ENCODE measurements at places on chromosomes 2 and 18.

GRCh38 chr2:237909801-237910475 lies 50.5 kb downstream of the RAMP1 start:
- DNase-seq, result no peak

DNA sequence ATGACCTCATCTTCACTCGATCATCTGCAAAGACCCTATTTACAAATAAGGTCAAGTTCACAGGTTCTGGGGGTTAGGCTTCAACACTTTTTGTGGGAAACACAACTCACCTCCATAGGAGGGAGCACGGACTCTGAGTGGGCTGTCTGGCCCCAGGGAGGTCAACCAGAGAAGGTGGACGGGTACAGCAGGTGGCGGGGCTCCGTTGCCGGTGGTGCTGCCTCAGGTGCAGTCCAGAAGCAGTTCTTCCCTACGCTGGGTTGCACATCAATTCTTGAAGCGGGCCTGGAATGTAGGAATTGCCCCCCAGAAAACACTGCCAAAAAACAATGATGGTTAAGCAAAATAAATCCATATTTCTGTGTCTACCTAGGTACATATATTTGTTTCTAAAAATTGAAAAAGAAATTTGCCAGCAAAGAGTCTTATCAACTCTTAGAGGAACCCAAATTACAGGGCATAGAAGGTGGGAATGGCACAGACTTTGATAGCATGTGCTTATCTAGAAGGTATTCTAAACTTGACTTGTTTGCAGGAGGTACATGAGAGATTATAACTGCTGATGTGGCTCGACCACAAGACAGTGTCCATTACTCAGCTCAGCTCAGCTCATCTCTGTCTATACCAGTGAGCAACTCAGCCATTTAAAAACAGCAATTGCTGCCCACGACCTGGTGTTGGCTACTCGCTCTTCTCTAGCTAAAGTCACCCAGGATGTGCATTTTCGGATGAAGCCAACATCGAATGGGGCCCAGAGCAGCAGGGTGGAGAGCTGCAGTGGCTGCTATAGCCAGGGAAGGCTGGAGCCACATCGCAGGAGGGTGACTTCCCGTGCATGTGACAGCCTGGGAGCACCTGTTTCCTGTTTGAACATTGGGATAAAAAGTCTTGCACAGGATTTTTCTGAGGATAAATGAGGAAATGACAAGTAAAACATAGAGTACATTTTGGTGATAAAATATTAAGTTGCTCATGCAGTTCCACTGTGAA lies 128.7 kb downstream of the RNF144A start:
- no peak for DNase-seq

DNA sequence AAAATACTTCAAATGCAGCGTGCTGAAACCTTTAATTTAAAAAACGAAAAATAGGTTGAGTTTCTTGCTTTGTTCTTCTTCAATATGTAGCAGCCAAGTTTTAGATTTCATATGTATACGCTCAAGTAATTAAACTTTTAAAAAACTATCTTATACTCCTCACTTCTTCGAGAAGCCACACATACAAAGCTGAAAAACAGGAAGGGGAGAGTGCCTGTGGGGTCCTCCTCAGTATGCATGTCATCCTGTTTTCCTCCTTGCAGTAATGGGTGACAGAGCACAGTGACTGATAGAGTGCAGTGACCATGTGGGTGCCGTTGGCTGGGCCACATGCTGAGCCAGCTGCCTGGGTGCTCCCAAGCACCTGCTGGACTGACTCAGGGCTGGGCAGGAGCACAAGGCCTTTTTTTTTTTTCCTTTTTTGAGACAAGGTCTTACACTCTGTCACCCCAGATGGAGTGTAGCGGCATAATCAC lies 33.3 kb downstream of the UXS1 start:
- DNase-seq, result no peak

DNA sequence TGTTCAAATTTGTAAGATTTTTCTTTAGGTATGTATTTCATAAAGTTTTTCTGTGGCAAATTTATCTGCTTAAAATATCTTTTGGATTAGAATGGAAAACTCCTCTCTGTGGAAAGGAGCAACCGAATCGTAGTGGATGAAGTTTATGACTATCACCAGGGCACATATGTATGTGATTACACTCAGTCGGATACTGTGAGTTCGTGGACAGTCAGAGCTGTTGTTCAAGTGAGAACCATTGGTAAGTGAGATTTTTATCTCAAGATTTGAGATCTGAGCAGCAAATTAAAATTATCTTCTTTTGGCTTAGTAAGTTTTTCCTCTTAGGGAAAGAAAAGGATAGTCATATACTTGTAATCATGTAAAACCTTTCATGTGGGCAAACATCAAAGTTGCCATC lies 14.2 kb downstream of the IL18RAP start:
- DNase-seq, result no peak

DNA sequence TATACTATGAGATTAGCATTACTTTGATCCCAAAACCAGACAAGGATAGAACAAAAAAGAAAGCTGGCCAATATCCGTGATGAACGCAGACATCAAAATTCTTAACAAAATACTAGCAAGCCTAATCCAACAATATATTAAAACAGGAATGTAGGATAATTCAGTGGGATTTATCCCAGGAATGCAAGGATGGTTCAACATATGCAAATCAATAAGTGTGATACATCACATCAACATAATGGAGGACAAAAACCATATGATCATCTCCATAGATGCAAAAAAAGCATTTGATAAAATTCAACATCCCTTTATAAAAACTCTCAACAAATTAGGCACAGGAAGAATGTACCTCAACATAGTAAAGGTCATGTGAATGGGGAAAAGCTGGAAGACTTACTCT lies 158.5 kb downstream of the KCNE4 start:
- DNase-seq, result no peak

DNA sequence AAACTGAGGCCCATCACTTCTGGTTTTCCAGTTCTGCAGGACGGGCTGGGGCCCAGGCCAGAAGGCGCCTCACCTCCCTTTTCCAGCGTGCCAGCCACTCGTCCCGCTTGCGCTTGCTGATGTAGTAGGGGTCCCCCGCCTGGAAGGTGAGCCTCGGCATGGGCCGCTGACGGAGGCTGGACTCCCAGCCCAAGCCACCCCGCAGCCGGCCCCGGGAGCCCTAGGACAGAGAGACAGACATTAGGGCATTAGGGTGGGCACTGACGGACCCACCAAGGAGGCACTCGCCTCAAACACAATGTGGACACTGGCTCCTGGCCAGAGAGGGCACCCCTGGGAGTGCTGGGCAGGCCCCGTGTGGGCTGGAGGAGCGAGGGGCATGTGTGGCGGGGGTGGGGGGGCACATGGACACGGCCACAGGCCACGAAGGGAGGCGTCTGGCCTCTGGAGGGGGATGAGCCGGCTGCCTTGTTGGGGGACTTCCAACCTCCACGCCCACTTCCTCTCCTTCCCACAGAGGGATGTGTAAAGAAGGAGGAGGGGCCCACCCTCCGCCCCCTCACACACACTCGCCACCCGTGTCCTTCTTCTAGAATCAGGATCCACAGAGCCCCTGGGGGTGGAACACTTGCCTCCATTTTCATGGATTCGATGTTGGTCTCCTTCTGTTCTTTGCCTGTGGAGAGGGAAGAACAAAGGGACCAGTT lies 66.7 kb downstream of the DNMT3A start:
- peak; percentile 62 for DNase-seq

- DNase-seq, result peak; percentile 55
These were observed 22.2 kb downstream of the BIN1 start for GRCh38 chr2:127084611-127085316.

Measured in central memory CD4-positive, alpha-beta T cell (primary cell).